ENCODE measurements at places on chromosomes 13 and 19. TPM values are rescaled to one million over a fixed set of nuclear protein-coding genes. Genes with fewer than 3 reads are reported as not detected.

- no peaks in the 10 kb centered on the region for H3K27me3 ChIP-seq
- no peak for DNase-seq
- no peak overlapping the region for H3K27ac ChIP-seq
- no peaks in the 10 kb centered on the region for H3K36me3 ChIP-seq
- no peaks in the 10 kb centered on the region for H3K4me1 ChIP-seq
- no peak overlapping the region for H3K4me3 ChIP-seq
Measured at GRCh38 chr19:28118235-28118634, 1094.7 kb downstream of the UQCRFS1 start.

ZNF208 gene
- total RNA-seq, result 1.2 TPM

HNRNPA1L2 gene
- total RNA-seq, result 7.8 TPM

GRCh38 chr13:95697052-95697680 lies 20.2 kb downstream of the DNAJC3 start:
- no peak overlapping the region for H3K4me3 ChIP-seq
- H3K36me3 ChIP-seq, result peaks cover 14% of the 10 kb centered on the region
- DNase-seq, result no peak

FSTL3 gene
- 12.3 TPM for total RNA-seq

GRCh38 chr13:97191615-97192014 lies 30.5 kb upstream of the MBNL2 start:
- H3K4me1 ChIP-seq, result peaks cover 8% of the 10 kb centered on the region
- no peak for DNase-seq
- peaks cover 3% of the 10 kb centered on the region for H3K27me3 ChIP-seq
- no peak overlapping the region for H3K27ac ChIP-seq
- H3K4me3 ChIP-seq, result no peak overlapping the region

Measured in activated CD8-positive, alpha-beta T cell treated with anti-CD3 and anti-CD28 coated beads for 36 hours (primary cell).